ENCODE measurements at places on chromosomes 16 and 17.

- no peak for DNase-seq
These were observed 17.4 kb downstream of the KRT24 start for GRCh38 chr17:40686192-40686591.

DNA sequence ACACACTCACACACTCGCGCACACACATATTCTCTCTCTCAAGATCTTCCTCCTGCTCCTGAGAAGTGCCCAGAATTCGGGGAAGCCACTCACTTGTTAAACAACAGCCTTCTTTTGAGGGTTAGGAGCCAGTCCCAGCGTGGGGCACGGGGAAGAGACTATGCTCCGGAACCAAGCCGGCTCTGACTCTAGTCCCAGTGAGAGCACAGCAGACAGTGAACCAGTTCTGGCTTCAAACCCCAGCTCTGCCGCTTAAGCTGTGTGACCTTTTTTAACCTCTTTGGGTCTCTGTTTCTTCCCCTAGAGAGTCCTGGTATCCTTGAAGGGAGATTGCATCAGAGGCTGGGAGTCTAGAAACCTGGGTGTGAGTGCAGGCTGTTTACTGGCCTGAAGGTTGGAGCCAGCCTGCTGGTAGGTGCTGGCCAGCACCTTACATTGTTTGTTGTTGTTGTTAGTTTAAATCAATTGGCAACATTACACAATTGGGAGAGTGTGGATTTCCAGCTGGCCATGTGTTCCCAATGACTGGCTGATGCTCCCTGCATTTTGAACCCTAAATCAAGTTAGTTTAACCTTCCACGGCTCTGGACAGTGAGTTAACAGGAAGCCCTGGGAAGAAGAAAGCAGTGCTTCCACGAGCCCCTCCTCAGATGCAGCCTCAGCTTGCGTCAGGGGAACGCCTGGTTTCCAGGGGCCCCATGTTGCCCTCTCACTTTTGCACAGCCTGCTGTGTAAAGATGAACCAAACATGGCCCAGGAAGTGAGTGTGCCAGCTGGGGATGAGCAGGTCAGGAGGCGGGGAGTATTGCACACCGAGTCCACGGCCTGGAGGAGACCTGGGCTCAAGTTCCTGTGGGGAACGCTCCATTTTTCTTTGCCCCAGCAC, 71.5 kb downstream of the GAS7 start:
- DNase-seq, result no peak

GRCh38 chr17:6100891-6101500, 30.8 kb downstream of the WSCD1 start:
- no peak for DNase-seq

- no peak for DNase-seq
These were observed 19.7 kb downstream of the TEKT3 start for GRCh38 chr17:15321556-15322251.

- no peak for DNase-seq
These were observed 4.3 kb upstream of the MYL4 start for GRCh38 chr17:47204722-47205418.

- DNase-seq, result no peak
These were observed 94.1 kb upstream of the XYLT1 start for GRCh38 chr16:17564856-17565255.

- DNase-seq, result no peak
These were observed 23.4 kb downstream of the NMRAL1 start for GRCh38 chr16:4450931-4451519.

DNA sequence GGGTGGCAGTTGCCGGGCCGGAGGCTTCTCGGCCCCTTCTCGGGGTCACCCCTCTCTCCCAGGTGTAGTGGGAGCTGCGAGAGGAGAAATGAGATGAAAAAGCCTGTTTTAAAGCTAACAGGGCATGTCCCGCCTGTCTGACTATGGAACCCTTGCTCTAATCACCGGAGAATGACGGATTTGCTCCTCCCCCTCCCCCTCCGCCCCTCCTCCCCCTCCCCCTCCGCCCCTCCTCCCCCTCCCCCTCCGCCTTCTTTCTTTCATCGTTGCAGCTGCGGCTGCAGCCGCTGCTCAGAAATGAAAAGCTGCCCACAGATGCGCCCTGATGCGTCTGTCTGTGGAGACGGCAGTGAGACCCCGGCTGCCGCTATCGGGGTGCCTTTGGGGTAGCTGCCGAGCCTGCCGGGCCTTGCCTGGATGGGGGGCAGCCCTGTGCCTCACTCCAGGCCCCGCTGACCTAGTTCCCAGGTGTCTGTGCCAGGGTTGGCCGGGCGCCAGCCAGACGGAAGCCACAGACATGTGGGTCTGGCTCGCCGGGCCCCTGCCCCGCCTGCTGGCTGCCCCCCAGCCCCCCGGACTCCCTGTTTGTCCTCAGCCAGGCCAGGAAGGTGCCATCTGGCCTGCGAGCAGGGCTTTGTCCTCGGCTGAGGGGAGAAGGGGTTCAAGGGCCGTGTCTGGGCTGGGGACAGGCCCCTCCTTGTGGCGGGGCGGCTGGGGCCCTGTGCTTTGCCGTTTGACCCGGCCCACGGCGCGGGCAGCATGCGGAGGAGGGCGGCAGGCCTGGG, 37.7 kb downstream of the GINS2 start:
- DNase-seq, result no peak

GRCh38 chr17:72069586-72070202, 51.1 kb upstream of the SOX9 start:
- no peak for DNase-seq

DNA sequence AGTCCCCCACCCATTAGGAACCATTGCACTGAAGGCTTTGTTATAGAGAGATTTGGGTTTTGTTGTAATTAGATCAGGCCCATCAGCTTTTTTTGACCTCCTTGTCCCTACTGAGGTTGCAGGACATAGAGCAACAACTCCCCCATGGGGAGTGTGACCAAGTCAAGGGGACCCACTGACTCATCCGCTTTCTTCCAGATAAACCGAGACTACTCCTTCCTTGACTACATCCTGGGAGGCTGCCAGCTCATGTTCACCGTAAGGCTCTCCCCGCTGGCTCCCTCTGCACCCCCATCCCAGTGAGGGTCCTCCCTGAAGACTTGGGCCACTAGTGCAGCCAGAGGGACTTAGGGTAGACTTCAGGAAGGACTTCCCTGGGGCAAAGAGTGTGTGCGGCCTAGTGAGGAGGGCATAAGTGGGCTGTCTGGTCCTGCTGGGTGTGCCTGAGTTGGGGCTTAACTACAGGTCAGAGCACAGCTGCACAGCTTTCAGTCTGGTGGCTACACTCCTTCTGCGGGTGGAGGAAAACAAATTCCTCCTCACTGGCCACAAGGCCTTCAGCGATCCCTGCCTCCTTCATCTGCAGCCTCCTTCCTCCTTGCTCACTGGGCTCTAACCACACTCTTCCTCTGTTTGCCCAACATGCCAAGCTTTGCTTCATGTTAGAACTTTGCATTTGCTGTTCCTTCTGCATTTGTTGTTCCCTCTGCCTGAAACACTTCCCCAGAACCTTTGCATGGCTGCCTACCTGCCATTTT, 31.0 kb downstream of the CPNE2 start:
- DNase-seq, result no peak

GRCh38 chr17:82463925-82464566, 5.5 kb downstream of the NARF start:
- no peak for DNase-seq

DNA sequence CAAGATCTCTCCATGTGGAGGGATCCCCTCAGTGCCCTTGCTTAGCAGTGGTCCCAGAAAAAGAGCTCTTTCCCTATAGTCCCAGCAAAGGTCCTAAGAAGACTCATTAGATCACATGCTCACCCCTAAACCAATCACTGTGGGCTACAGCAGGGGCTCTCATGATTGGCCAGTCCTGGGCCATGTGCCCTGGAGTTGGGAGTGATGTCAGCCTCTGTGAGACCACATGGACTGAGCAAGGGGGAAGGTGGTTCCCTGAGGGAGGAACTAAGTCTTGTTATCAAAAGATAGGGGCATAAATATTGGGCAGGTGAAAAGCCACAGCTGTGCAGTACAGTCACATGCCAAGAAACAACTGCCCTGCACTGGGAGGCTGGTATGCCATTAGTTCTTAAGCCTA, 51.3 kb downstream of the SCNN1B start:
- DNase-seq, result no peak

- DNase-seq, result no peak
These were observed 16.8 kb downstream of the KCTD5 start for GRCh38 chr16:2698965-2699750.

- DNase-seq, result no peak
These were observed 408.7 kb downstream of the SLC39A11 start for GRCh38 chr17:72683506-72684404.

DNA sequence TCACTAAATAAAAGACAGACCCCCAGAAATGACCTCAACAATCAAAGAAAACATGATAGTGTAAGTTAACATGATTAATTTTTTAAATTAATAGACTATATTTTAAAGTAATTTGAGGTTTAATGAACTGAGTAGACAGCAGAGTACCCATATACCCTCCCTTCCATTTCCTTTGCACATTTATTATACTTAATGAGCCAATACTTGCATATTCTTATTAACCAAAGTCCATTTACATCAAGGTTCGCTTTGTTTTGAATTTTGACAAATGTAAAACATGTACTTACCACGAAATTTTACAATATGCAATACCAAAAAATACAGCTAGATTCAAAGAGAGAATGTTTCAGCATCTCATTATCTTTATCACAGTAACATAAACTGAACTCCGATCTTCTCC, 72.7 kb downstream of the KANSL1 start:
- no peak for DNase-seq

DNA sequence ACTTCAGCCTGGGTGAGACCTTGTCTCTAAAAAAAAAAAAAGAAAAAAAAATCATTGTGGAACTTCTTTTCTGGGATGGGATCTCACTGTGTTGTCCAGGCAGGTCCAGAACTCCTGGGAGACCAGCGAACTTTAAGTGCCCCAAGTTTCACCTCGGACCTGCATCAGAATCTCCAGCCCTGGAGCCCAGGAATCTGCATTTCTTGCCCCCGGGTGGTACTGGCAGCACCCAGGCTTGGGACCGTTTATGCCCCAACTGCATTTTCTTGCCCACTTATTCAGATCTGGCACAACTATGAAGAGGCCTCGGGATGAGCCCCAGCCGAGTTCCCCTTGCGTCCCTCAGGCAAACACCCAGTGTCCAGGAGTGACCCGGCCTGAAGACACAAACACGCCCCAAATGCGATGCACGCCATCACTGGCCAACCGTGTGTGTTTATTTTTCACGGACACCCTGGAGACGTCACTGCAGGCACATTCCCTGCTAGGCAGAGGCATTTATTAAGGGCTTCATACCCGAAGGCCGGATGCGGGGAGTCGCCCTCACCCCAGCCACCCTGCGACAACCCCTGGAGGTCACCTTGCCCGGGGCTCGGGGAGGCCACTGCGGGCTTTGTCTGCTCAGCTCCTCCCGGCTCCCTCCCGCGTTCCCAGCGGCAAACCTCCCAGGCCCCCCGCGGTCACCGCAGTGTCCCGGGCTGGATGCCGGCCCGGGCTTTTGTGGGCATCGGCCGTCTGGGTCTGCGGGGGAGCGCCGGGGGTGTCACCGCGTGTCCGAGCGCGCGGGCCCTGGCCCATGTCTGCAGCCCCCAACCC, 684 bp upstream of the SPIRE2 start:
- no peak for DNase-seq

- DNase-seq, result no peak
These were observed 202.1 kb upstream of the PSMD7 start for GRCh38 chr16:74094514-74094913.

DNA sequence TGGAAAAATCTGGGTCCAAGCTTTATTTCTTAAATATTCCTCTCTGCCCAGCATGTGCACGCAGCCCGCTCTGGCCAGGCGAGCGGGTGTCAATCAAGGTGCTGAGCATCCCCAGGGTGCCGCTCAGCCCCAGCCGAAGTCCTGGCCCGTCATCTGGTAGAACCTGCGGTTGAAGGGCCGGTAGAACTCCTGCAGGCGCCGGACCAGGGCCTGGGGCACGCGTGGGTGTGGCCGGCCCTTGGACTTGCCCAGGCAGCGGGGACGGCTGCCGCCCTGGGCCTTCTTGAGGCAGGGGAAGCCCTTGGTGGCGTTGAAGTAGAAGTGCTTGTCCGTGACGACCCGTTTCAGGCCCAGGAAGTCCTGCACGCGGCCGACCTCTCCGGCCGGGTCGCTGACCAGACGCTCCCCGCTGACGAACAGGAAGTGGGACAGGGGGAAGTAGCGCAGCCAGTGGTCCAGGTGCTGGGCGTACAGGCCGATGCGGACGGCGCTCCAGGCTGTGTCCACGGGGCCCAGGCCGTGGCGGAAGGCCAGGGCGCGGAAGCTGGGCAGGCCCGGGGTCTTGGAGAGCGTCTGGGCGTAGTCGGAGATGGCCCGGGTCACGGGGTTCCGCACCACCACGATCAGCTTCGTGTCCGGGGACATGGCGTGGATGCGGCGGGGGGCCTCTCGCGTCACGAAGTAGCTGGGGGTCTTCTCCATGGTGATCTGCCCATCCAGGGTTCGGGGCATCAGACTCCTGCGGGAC, 6.6 kb downstream of the HS3ST6 start:
- no peak for DNase-seq

- no peak for DNase-seq
These were observed 14.1 kb downstream of the TBX2 start for GRCh38 chr17:61413661-61414126.

DNA sequence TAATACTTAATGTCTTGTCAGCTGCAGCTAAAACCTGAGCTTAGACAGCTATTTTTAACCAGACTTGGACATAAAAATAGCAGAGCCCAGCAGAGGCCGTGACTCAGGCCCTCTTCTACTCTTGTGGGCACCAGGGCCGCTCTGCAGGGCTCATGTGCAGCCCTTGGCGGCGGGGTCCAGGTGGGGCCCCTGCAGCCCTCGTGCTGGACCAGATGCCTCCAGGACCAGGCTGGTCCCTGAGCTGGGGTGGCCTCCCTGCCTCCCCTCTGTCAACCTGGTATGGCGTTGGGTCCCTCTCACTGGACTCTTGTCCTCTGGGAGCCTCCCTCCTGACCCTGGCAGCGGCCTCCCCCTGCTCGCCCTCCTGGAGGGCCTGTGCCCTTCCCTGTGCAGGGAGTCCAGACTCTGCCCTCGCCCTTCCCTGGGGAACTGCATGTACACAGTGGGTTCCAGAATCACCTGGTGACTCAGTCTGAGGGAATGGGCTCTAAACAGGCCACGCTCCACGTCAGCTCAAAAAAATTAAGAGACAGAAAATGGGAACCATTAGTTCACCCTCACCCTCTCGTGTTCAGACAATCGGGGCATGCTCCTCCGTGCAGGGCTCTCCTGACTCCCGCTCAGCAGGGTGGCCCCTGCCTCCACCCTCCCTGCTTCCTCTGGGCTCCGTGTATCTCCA, 9.7 kb downstream of the CDK5R1 start:
- no peak for DNase-seq

GRCh38 chr17:39781031-39781860, 43.5 kb downstream of the GRB7 start:
- DNase-seq, result no peak

- DNase-seq, result no peak
These were observed 1.0 kb downstream of the EMC8 start for GRCh38 chr16:85798283-85798776.

DNA sequence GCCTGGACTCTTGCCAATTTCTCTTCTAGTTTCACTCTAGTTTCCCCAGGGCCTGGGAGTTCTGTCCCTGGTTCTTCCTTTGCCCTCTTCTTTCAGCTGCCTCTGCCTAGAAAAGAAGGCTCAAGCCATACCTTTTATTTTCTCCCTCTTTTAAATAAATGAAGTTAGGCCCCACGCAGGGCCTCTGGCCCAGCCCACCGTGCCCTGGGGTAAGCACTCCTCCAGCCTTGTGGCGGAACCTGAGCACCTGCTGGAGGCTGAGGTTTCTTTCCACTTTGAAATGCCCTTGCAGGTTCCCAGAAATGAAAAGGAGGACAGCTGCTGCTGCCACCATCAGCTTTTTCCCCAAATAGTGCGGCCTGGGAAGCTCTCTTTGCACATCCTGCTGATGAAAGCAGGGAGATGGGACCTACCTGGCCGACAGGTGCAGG, 139.4 kb downstream of the CCDC182 start:
- no peak for DNase-seq

GRCh38 chr17:21127509-21128077, 829 bp downstream of the DHRS7B start:
- no peak for DNase-seq
